ENCODE measurements at places on chromosomes 7 and 10. TPM values are rescaled to one million over a fixed set of nuclear protein-coding genes. Genes with fewer than 3 reads are reported as not detected.

DNA sequence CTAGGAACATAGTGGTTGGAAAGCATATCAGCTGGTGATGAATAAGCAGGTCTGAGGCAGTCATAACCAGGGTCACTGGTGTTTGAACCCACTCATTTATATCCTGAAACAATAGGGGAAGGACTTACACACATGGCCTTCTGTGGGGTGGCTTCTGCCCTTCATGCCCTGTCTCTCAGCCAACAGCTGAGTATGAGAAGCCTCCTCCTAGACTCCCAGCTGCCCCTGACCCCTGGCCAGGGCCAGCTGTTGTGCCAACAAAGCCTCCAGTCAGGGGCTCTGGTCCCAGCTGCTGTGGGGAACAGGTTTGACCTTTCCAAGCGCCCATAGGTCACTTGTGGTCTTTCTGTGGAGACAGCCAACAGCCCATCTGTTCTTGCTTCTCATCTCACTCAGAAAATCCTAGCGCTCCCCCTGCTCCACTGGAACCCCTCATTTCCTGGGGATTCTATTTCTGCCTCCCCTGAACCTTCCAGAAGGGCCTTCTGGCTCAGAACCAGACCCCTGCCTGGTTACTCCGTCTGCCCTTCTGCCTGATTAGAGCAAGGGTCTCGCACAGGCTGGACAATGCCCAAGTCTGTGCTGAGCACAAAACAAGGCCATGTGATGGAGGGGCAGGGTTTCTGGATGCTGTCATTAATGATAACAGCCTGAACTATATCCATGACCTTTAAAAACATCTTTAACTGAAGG lies 9.7 kb upstream of the PURB start:
- peak overlapping the region; percentile 23 for H3K27ac ChIP-seq
- peaks cover 7% of the 10 kb centered on the region for H3K36me3 ChIP-seq
- H3K4me3 ChIP-seq, result no peak overlapping the region

DNA sequence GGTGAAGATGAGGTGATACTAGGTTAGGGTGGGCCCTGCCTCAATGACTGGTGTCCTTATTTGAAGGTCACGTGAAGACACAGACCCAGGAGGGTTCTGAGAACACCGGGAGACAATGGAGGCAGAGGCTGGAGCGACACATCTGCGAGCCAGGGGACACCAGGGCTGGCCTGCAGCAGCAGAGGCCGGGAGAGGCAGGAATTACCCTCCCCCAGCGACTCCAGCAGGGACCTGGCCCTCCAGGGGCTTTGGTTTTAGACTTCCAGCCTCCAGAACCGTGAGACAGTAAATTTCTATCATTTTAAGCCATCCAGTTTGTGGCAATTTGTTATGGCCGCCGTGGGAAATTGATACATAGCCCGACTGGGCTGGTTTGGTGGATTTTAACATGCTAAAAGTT lies 152.2 kb downstream of the DNAJB6 start:
- H3K4me1 ChIP-seq, result peaks cover 24% of the 10 kb centered on the region
- DNase-seq, result no peak
- H3K27me3 ChIP-seq, result peaks cover 37% of the 10 kb centered on the region
- no peak overlapping the region for H3K4me3 ChIP-seq

GRCh38 chr10:125027871-125028869 lies 86.2 kb downstream of the ZRANB1 start:
- no peaks in the 10 kb centered on the region for H3K4me1 ChIP-seq
- no peak overlapping the region for H3K4me3 ChIP-seq
- peaks cover 2% of the 10 kb centered on the region for H3K27me3 ChIP-seq
- no peaks in the 10 kb centered on the region for H3K36me3 ChIP-seq

GRCh38 chr10:10128387-10128786 lies 889.3 kb upstream of the CELF2 start:
- H3K4me1 ChIP-seq, result no peaks in the 10 kb centered on the region
- peaks cover 6% of the 10 kb centered on the region for H3K27me3 ChIP-seq
- no peaks in the 10 kb centered on the region for H3K36me3 ChIP-seq
- H3K27ac ChIP-seq, result no peak overlapping the region
- no peak overlapping the region for H3K4me3 ChIP-seq

DNA sequence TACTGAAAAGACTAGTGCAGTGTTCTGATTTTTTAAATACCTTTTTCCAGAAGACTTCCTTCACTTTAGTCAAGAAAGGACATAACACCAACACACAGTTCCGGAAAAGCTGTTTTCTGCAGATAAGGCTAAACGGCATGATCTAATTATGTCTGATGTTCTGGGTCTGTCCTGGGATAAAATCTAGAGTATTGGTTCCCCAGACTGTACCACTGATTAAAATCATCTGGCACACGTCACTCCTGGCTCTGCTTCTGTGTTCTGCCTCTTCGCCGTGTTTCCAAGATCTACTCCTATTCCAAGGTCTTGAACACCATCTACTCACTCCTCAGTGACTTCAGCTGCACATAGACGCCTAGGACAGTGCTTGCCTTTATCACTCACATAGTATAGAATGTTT lies 100.8 kb upstream of the SFMBT2 start:
- no peak overlapping the region for H3K4me3 ChIP-seq
- H3K4me1 ChIP-seq, result peaks cover 44% of the 10 kb centered on the region
- H3K27me3 ChIP-seq, result no peaks in the 10 kb centered on the region

DNA sequence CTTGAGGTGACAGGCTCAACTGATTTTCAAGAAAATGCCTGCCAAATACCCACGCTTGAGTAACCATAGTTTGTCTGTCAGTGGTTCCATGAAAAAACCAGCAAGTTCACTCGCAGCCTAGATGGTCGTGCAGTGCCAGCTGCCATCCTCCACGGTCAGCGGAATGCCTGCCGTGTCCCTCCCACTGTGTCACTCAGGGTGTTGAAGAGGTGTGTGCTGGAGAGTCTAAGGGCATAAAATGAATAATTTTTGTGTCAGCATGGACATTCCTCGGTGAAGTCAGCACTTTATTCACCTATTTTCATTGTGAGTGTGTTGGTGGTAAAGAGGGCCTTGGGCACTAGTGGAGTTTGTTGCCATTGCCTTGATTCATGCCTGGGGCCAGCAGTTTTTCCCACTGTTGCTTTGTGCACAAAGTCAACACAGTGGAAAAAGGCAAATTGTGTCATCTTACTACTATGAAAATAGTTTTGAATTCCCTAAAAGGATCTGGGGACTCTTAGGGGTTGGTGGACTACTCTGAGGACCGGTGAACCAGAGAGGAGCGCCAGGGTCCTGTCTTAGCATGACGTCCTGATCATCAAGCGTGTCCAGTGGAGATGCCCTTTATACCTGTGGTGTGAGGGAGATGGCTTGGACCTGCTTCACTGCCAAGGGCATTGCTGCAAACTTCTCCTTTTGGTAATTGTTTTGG lies 17.6 kb downstream of the MINDY4 start:
- no peak overlapping the region for H3K27ac ChIP-seq
- H3K4me3 ChIP-seq, result no peak overlapping the region
- peaks cover 2% of the 10 kb centered on the region for H3K4me1 ChIP-seq
- DNase-seq, result no peak

DNA sequence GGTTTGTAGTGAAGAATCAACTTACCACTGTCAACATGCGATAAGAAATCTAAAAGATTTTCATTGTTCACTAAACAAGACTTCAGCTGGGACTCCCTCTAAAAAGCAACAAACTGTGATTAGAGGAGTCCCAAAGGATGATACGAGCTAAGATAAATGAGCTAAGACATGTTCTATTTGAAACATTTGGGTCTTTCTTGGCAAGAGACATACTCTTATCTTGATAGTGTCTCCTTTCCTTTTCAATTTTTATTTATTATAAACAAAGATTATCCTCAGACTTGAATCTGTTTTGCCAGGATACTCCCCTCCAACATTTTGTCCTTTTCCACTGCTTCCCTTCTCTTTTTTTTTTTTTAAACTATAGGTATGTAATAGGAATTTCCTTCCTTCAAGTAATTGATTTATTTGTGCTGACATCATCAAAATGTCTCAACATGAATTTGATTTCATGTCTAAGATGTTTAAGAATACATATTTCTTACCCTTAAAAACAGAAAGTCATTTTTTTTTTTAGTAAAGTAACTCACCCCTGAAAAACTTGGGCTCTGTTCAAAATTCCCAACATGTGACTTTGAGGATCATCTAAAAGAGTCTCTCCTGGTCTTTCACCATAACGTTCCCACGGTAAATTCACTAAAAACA lies 158.4 kb upstream of the NRP1 start:
- no peaks in the 10 kb centered on the region for H3K27me3 ChIP-seq
- H3K4me3 ChIP-seq, result no peak overlapping the region
- no peaks in the 10 kb centered on the region for H3K36me3 ChIP-seq
- no peak overlapping the region for H3K27ac ChIP-seq
- H3K4me1 ChIP-seq, result no peaks in the 10 kb centered on the region

GRCh38 chr10:48384699-48384982 lies 78.2 kb downstream of the MAPK8 start:
- peaks cover 10% of the 10 kb centered on the region for H3K4me1 ChIP-seq
- H3K27me3 ChIP-seq, result no peaks in the 10 kb centered on the region
- DNase-seq, result no peak
- H3K4me3 ChIP-seq, result no peak overlapping the region

- DNase-seq, result no peak
- H3K36me3 ChIP-seq, result no peaks in the 10 kb centered on the region
- no peak overlapping the region for H3K4me3 ChIP-seq
- no peaks in the 10 kb centered on the region for H3K27me3 ChIP-seq
- no peaks in the 10 kb centered on the region for H3K4me1 ChIP-seq
- no peak overlapping the region for H3K27ac ChIP-seq
Measured at GRCh38 chr10:25641595-25641994, 292.4 kb upstream of the MYO3A start.

- H3K4me3 ChIP-seq, result no peak overlapping the region
- H3K36me3 ChIP-seq, result no peaks in the 10 kb centered on the region
- no peaks in the 10 kb centered on the region for H3K27me3 ChIP-seq
- no peaks in the 10 kb centered on the region for H3K4me1 ChIP-seq
- H3K27ac ChIP-seq, result no peak overlapping the region
- DNase-seq, result no peak
Measured at GRCh38 chr7:89731751-89732445, 422.4 kb upstream of the STEAP1 start.

DNA sequence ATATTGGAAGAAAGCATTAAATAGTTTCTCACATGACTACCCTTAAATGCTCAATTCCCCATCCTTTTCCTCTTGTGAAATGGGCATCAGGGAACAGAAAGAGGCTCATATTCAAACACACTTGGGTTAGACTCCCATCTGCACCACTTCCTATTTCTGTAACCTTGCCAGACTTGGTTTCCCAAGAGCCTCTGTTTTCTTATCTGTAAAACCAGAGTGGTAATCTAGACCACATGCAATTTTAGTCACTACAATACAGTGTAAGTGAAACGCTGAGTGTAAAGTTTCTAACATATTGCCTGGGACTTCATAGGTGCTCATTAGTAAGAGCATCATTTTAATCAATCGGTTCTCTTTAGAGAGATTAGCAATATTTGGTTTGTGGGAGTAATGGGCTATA lies 136.3 kb downstream of the SORCS1 start:
- H3K27me3 ChIP-seq, result no peaks in the 10 kb centered on the region
- no peaks in the 10 kb centered on the region for H3K36me3 ChIP-seq
- DNase-seq, result no peak
- H3K4me1 ChIP-seq, result no peaks in the 10 kb centered on the region
- no peak overlapping the region for H3K27ac ChIP-seq
- no peak overlapping the region for H3K4me3 ChIP-seq

DNA sequence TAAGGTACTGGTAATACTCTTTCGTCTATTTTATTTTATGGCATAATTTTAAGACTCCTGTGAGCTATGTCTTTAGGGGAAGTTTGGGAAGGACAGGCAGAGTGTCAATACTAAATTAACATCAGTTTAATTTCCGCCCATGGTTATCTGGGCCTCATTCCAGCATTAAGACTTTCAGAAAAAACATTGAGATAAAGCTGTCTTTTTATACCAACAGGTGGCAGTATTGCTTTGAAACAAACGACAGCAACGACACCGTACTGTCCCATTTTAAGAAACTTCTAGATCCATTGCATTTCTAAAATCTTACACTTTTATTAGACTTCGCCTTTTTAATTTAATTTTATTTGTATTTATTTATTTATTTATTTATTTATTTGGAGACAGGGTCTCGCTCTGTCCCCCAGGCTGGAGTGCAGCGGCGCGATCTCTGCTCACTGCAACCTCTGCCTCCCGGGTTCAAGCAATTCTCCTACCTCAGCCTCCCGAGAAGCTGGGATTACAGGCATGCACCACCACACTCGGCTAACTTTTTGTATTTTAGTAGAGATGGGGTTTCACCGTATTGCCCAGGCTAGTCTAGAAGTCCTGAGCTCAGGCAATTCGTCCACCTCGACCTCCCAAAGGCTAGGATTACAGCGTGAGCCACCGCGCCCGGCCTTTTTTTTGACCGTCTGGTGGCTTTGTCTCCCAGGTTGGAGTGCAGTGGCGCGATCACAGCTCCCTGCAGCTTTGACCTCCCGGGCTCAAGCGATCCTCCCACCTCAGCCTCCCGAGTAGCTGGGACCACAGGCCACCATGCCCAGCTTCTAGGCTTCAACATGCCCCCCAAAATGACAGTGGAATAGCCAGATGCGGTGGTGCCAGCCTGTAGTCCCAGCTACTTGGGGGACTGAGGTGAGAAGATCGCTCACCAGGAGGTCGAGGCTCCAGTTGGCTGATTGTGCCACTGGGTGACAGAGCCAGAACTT lies 78.7 kb upstream of the C1GALT1 start:
- H3K27me3 ChIP-seq, result peaks cover 2% of the 10 kb centered on the region
- H3K27ac ChIP-seq, result no peak overlapping the region
- H3K36me3 ChIP-seq, result peaks cover 3% of the 10 kb centered on the region
- H3K4me3 ChIP-seq, result no peak overlapping the region
- peaks cover 11% of the 10 kb centered on the region for H3K4me1 ChIP-seq
- no peak for DNase-seq

- DNase-seq, result no peak
- no peaks in the 10 kb centered on the region for H3K36me3 ChIP-seq
- H3K27me3 ChIP-seq, result no peaks in the 10 kb centered on the region
- H3K27ac ChIP-seq, result no peak overlapping the region
- H3K4me3 ChIP-seq, result no peak overlapping the region
- no peaks in the 10 kb centered on the region for H3K4me1 ChIP-seq
Measured at GRCh38 chr10:52573347-52573746, 199.2 kb downstream of the MBL2 start.

DNA sequence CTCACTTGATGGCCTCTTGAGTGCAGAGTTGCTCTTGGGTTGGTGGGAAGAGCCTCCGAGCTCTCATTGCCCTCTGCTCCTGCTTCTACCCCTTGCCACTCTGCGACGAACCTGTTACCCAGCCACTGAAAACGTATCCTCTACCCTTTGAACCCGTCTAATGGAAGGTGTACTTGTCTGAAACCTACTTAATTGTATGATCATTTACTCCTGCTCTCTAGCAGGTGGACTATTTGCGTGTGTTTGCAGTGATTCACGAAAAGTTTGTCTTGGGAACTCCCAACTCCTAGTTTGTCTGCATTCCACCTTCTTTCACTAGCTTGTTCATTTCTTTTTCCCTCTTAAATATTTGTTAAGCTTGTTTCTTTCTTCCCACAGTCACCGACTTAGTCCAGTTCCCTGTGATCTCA lies 503 bp downstream of the CROT start:
- DNase-seq, result no peak
- peaks cover 37% of the 10 kb centered on the region for H3K4me1 ChIP-seq
- H3K36me3 ChIP-seq, result peaks cover 34% of the 10 kb centered on the region
- H3K27me3 ChIP-seq, result no peaks in the 10 kb centered on the region
- H3K4me3 ChIP-seq, result peak overlapping the region; percentile 94

Gene CREB3L2
- 25.4 TPM for total RNA-seq

Gene FAM25C
- total RNA-seq, result not detected

Gene SEMA3C
- 0.11 TPM for total RNA-seq

Gene CYP3A5
- not detected for total RNA-seq

Gene SPDYE2
- not detected for total RNA-seq

Gene YKT6
- total RNA-seq, result 62.4 TPM

Gene CALHM1
- total RNA-seq, result 0.74 TPM

Gene HOXA4
- total RNA-seq, result 0.53 TPM

Gene ACSL5
- 59.5 TPM for total RNA-seq

Gene OR6V1
- not detected for total RNA-seq
